Fibroblast of skin of scalp (primary cell): ENCODE measurements at places on chromosomes 13 and 19.

DNA sequence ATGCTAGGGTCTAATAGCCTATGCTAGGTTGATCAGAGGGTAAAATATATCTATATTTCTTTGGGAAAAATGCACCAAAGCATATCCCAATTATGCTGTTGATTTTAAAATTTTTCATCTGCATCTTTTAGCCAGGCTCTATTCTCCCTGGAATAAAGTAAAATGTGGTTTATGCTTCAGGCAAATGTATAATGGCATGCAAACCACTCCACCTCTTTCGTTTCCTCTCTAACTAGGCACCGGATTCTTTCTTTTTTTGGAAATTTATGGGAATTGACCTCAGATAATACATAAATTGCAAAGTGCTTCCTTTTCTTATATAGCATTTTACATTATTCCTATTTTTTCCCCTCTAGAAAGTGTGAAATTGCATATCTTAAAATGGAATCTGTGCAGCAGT is 386.5 kb downstream of the OLFM4 start:
- no peak for DNase-seq

DNA sequence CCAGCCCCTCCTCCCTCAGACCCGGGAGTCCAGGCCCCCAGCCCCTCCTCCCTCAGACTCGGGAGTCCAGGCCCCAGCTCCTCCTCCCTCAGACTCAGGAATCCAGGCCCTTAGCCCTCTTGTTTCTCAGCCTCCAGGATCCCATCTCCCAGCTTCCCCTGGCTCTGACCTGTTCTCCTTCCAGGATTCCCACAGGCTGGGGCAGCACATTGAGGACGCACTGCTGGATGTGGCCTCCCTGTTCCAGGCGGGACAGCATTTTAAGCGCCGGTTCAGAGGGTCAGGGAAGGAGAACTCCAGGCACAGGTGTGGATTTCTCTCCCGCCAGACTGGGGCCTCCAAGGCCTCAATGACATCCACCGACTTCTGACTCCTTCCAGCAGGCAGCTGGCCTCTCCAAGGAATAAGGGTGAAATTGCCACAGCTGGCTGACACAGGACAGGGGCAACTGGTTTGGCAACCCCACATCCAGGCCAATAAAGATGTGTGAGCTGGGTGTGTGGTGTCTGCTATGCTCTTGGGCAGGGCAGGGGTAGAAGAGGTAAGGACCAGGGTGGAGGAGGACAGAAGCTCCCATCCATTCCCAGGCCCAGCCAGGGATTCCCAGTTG is 22.4 kb downstream of the CPT1C start:
- DNase-seq: no peak

GRCh38 chr19:19004144-19004543 is 29.2 kb downstream of the SUGP2 start:
- no peak for DNase-seq

- DNase-seq: no peak
Measured at GRCh38 chr13:20494656-20495055, 31.0 kb downstream of the CRYL1 start.

DNA sequence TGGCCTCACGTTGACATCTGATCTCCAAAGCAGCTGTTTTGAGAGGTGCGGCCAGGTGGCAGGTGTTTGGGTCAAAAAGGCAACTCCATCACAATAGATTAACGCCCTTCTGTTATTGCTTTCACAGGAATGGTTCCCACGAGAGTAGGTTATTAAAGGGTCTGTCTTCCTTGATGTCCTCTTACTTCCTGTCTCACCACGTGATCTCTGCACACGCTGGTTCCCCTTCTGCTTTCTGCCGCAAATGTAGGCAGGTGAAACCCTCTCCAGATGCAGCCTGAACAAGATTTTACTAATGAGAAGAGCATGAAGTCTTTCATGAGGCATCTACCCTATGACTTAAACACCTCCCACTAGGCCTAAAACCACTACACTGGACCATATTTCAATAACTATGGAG is 22.8 kb upstream of the ZNF564 start:
- DNase-seq: no peak

DNA sequence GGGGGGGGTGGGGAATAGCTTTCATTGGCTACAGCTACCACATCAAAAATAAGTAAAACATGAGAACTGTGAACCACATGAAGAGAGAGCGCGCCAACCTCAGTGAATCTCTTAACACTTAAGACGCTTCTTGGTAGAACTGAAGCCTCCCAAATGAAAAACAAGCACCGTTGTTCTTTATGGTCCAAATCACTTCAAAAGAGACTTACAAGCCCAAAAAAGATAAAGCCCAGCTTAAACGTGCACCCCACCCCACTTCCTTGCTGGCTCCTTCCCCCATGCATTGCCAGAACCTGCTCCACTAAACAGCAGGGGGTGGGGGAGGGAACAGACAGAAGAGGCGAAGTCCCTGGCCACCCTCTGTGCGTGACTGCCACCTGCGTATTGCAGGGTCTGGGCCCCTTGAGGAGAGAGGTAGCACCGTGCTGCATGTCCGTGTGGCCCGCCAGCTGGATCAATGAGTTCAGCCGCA is 479.1 kb downstream of the FOXO1 start:
- DNase-seq: no peak

DNA sequence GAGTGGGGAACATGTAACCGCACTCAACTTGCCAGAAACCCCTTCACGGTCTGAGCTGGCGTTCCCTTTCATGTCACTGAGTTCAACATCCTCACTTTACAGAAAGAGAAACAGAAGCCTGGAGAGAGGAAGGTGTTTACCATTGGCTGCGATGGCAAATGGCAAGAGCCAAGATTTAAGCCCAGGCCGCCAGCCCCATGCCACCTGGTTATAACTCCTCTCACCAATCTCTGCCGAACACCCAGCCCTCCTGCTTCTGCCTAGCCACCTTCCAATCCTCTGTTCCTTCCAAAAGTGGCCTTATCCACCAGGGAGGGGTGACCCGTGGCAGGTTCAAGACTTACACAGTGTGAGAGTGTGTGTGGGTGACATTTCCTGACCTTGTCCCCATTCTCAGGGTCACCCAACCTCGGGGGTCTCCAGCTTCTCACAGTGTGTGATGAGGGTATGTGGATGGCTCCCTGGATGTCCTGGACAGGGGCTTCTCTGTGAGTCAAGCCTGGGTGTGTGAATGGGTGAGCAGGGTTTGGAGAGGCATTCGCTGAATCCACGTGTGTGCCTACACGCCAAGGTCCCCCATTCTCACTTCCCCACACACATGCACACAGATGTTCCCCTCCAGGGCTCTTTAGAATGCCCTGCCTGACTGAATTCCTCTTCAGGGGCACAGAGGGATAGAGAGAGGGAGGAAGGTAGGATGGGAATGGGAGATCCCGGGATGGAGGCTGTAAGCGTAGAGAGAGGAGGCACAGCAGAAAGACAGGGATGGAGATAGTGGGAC is 1.2 kb downstream of the CADM4 start:
- no peak for DNase-seq

DNA sequence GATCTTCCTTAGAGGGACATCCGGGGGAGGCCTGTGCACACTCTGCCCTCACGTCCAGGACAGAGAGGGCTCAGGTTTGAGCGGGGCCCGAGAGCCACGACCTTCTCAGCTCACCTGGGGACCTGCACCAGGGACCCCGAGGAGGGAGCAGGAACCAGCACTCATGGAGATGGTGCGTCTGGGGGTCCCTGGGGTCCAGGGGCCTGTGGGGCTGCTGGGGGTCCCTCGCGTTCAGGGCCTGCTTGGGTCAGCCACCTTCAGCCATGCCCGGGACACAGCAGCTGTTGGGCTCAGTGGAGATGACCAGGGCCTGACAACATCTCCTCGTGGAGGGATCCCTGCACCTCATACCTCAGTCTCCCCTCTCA is 47.1 kb downstream of the TMEM255B start:
- DNase-seq: no peak

DNA sequence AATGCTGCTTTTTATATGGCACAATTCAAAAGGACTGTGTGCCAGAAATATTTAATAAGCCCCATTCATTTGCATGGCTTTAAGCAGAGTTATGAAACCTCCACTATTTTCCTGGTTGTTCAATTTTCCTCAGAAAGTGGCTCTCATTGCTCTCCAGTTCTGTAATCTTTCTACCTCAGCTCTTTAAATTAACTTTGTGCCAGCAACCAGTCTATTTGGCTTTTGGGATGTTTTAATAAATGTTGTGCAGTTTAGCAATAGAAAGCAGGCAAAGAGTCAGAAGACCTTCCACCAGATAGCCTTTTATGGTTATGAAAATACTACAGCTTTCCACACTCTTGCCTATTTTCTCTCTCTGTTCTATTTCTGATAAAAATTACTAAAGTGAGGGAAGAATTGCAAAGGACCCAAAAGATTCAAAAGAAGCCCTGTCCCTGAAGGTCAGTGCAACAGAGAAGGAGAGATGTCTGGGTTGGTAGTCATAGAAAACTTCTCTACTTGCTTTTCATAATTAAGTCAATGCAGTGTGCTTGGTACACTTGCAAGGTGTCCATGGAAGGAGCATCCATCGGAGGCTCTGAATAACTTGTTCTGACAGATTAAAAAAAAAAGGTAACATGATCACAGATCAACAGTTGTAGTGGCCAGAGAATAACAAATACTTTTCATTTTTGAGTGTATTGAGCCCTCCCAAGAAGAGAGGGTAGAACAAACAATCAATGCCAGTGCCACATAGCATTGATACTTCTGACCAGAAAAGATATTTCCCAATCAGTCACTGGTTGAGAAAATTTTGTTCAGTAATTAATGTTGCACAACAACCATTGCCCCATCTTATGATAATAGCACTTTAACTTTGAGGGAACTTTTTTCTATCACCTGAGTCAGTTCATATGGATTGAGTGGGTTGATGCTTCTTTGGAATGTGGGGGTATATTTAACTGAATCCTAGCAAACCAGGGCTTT is 48.4 kb upstream of the SPRY2 start:
- no peak for DNase-seq

DNA sequence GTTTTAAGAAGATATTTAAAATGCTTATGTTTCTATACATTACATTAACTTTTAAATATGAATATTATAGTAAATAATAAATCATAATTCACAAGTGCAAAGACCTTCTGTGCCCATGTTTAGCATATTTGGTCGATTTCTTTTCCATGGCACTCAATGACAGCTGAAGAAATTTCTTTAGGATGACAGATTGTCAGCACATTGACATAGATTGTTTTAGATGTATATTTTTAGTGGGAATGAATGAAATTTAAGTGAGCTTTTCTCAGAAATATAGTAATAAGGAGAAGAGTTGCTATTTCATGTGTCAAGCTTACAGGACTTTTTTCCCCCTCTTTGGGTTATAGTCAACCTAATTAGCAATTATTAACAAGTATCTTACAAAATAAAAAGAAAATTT is 256.5 kb downstream of the SHISA2 start:
- no peak for DNase-seq

DNA sequence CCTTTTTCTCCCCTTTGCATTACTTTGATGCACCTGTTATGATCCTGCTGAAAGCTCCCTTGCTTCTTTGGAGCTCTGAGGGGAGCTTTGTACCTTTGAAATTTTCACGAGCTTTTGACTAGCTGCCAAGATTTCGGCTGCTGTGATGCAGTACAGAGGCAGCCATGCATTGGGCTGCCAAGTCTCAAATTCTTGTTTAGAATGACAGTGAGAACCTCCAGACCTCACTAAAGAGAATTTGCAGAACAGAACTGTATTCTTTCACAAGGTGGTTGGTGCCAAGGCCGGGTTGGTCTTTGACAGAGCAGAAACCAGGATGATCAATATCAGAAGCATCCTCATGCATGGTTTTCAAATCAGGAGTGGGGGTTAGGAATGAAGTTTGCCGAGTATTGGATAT is 414.8 kb downstream of the GPC5 start:
- DNase-seq: no peak

DNA sequence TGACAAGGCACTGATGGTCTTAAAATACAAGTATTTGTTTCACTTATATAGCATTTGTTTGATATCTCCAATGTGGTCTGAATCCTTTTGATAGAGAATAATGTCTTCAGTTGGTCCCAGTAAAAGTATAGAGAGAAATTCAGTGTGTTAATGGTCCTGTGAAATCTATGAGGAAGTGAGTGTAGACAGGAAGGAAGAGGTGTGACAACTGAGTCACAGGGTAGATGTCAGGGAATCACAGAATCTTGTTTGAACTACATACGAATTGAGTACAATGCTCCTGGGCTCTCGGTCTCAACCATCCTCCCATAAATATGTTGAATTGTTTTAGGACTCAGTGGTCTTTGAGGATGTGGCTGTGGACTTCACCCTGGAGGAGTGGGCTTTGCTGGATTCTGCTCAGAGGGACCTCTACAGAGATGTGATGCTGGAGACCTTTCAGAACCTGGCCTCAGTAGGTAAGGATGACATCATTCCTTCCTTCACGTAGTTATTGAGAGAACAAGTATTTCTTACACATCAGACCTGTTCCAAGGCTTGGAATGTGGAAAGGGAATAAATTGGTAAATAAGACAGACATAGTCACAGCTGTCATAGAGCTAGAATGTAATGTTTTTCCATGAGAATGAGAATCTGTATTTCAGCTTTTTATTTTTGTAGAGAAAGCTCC is 9.1 kb downstream of the ZNF555 start:
- DNase-seq: no peak

DNA sequence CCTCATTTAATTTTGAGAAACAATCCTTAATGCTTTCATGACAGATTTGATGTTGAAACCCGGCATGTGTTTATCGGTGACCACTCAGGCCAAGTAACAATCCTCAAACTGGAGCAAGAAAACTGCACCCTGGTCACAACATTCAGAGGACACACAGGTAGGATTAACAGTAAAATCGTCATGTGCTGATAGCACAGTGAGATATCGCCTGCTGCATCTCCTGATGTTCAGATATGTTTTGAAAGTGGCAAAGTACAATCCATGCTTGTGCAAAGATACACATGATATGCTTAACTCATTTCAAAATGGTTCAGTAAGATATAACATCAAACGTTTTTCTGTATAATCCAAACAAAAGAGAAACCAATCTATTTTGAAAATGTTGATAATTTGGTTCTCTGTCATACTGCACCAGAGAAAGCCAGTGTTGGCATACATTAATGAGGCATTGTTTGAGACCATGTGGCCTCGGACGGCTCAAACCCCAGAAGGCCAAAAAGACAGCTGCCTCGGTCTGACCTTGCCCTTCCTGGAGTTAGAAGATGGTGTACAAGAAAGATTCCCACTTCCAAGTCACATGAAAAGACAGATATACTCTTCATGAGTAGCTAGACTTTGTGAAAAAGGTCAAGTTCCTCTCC is 76.2 kb downstream of the DHRS12 start:
- DNase-seq: no peak

DNA sequence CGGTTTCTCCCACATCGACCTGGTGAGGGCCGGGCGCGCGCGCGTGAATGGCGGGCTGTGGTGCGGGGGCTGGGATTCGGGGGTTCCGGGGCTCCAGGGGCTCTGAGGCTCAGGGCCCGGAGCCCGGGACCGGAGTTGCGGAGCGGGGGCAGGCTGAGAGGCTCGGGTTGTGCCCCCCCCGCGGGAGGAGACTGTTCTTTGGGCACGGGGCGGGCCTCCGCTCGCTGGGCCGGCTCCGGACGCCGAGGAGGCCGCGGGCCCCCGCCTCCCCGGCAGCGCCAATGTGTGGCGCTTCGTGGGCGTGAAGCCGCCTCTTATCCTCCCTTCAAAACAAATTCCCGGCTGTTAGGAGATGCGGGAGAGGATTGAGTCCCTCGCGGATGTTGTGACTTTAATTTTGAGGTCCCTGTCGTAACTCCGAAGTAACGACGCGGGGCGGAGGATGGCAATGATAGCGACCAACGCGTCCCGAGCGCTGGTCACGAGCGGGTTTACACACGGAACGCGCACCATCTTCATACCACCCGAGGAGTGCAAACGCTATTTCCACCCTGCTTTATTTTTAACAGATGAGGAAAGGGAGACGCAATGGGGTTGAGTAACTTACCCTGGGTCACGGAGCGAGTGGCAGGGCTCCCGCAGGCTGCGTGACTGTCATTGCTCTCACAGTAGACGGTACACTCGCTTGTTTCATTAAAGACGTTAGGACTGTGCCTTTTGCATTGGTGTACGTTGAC is 536 bp downstream of the UBA2 start:
- peak; percentile 15 for DNase-seq
